ENCODE measurements at places on chromosomes 11 and 22.

DNA sequence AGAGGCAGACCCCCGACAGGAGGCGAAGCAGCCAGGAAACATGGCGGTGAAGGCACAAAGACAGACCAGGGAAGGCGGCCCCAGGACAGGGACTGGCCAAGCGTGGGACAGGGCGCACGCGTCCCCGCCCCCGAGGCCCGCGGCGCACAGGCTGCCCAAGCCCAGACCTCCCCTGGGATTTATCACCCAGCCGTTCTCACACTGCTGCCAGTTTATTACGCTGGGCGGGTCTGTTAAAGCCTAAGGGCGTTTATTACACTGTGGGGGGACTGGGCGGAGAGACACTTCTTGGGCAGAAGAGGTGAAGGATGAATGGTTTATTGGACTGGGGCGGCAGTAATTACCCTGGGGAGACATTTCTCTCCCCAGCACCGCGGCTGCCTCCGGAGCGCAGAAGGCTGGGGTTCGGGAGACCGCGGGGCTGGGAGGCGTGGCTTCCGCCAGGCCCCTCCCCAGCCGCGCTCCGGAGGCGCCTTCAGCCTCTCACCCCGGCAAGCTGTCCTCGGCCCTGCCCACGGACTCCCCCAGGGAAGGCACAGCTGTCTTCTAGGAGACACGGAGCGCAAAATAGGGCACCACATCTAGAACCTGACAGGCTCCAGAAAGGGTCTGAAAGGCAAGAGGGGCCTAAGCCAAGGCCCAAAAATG, 47.1 kb downstream of the SLC22A12 start:
- no peak for DNase-seq

DNA sequence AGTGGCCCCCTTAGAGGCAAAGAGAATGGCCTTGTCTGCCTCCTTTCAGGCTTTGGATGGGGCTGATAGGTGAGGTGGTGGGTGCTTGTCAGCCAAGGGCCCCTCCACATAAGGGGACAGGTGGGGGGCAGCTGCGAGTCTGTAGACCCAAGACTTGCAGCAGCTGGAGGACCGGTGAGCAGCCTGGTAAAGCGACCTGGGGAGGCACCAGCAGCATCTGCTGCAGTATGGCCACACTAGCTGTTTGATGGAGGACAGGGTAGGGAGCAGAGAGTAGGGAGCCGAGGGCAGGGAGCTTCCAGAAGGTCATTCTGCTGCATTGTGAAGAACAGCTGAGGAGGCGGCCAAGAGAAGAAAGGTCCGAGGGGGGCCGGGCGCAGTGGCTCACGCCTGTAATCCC, 16.8 kb upstream of the MRTFA start:
- no peak for DNase-seq

- no peak for DNase-seq
These were observed 54.9 kb upstream of the PDE3B start for GRCh38 chr11:14588681-14589080.

DNA sequence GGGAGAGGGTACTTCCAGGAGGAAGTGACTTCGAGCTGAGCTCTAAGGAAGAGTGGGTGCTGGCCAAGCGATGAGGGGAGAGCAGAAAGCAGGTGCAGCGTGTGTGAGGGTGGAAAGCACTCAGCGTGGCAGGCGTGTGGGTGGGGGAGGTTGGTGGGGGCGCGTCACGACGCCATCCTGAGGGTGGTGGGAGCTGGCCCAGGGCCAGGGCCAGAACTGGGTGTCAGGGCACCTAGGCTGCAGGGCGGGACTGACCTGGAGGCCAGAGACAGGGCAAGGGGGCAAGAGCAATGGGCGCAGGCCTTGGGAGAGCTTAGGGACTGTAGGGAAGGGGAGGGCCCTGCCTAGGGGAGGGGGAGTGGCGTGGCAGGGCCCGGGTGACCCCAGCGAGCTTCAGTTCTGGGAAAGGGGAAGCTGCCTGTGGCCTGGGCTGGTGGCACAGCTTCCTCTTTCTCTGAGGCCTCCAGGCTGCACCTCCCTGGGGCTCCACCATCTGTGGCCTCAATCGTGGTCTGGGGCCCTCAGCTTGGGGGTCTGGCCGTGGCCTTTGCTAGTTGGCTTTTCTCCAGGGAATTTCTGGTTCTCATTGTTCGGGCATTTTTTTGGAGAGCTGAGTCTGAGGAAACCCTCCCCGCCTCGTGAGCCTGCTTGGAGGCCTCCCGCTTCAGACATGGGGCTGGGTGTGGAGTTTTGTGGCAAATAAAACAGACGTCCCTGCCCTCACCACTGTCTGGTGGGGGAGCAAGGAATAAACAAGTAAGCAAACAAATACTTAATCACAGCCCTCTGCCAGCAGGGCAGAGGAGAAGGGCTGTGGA, 8.9 kb downstream of the RELT start:
- no peak for DNase-seq

DNA sequence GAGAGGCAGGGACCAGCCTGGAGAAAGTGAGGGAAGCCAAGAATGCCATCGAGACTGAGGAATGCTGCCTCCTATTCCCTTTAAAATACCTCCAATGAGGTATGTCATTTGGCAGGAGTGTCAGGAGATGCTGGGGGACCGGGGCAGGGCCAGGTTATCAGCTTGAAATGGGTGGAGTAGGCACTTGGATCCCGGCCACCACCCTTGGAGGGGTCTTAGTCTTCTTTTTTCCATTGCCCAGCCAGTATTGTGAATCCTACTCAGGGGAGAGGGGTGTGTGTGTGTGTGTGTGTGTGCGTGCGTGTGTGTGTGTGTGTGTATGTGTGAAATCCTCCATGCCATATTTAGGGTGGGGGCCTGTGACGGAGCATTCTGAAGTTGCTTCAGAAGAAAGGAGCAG, 116.2 kb downstream of the ZBTB16 start:
- no peak for DNase-seq

DNA sequence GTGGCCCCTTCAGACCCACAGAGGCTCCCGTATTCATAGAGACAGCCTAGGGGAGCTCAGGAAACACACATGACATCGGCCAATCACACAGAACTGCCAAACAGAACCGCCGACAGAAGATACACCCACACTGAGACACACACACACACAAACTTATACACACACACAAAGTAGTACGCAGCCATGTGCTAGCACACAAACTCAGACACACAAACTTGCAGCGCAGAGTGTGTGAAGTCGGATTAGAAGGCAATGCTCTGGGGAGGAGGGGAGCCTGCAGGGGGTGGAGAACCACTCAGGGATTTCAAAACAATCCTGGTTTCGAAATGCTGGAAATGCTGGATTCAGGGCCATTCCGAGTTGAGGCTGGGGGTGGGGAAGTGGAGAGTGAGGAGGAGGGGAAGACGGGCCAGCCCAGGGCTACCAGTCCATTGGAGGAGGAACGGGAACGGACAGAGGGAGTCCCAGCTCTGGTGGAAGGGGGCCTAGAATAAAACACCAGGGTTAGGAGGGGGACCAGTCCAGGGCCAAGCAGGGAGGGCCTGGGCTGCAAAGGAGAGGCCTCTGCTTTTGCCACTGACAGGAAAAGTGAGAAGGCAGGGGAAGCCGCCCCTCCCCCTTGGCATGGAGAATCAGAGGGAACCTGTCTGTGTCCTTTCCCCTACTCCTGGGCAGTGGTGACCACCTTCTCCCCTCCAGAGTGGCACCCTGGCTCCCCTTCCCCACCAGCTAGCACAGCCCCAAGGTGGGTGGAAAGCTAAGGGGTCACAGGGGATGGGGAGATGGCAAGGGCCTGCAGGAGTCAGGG, 4.4 kb downstream of the BCL9L start:
- DNase-seq, result no peak

DNA sequence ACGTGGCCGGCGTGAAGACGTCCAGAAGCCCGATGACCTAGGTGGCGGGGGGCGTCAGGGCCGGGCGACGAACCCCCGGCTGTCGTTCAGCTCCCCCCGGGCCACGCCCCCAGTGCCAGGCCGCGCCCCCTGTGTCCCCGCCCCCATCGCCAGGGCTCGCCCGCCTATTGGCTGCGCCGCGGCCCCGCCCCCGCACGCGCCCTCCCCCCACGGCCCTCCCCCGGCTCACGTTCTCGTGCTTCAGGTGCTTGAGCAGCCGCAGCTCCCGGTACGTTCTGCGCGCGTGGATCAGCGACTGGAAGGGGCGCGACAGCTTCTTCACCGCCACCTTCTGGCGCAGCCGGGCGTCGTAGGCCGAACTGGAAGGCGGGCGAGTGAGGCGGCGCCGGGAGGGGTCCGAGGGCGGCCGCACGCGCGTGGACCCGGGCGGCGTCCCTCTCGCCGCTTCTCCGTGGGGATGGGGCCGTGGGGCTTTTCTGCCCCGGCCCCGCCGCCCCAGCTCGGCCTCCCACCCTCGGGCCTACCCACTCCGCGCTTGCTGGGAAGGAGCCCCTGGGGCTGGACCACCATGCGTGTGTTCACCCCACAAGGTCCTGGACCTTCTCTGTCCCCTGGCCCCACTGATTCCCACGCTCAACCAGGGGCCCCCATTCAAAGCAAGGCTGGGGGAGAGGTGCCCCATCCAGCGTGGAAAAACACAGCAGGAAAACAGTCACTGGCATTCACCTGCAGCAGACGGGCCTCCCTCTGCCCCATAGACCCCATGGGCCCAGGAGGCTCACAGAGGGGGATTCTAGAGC, 2.4 kb downstream of the MAPK11 start:
- DNase-seq, result peak; percentile 38

GRCh38 chr11:75966537-75967287, 151.7 kb downstream of the UVRAG start:
- DNase-seq, result no peak

DNA sequence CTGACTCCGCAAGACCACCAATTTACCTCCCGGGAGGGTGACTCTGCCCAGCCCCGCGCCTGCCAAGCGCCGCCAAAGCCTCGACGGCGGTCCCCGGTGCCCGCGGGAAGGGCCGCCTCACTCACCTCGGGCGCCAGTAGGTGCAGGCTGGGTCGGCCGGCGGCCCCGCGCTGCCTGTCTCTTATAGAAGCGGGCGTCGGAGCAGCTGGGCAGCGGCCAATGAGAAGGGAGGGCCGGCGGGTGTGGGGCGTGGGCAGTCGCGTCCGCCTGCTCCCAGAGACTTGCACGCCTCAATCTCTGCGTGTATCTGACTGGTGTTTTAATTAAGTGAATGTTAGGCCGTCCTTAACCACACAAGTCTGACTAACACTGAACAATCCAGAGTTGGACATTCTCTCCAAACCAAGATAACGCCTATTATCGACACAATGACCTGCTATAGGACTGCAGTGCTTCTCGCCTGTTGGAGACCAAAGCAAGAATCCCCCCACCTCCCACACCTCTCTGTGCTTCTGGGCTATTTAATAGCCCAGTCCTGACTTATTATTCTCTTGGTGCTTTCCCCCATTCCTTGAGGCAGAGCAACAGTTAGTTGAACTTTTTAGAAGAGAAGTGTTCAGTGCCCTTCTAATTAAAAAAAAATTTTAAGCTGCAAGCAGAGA, at the start of gene TPH1:
TSS of gene TPH1 (minus strand) at position 154 of the 662 bp plus-strand sequence. CDS start 5,507 bp downstream, outside the sequence.
- no peak for DNase-seq

DNA sequence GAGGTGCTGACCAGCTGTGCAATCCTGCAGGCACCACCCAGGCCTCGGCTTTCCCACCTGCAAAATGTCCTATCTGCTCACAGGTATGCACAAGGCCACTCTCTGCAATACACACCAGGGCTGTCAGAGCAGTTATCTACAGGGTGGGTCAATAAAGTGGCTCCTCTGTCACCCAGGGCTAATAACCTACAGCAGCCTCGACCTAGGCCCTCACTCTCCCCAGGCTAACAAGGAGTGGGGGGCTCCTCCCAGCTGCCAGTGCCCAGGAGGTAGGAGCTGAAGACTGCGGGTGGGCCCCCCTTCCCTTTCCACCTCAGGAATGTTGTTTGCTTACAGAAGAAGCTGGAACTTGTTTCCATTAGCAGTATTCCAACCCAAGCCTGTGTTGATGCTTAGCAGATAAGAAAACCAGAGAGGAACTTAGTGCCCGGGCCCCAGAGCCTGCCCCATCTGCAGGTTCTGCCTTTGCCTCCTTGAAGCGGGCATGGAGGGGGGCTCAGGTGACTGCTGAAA, 26.8 kb downstream of the MYH9 start:
- DNase-seq, result no peak

DNA sequence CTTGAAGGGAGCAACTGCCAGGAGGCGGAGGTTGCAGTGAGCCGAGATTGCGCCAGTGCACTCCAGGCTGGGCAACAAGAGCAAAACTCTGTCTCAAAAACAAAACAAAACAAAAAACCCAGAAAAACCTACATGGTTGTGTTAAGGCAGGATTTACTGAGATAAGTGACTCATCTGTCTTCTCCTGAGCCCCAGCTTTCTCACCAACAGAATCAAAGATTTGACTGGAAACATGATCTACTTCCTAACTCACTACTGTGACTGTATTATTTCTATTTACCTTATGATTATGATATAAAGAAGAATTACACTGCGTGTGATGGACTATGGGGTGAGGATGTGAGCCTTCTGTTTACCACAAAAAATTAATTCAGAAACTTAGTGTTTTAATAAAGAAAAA, 21.8 kb downstream of the FAM118B start:
- DNase-seq, result no peak

- no peak for DNase-seq
These were observed 119.8 kb upstream of the ANO1 start for GRCh38 chr11:69958308-69958707.

- no peak for DNase-seq
These were observed 22.9 kb upstream of the TLCD5 start for GRCh38 chr11:120302001-120302805.

DNA sequence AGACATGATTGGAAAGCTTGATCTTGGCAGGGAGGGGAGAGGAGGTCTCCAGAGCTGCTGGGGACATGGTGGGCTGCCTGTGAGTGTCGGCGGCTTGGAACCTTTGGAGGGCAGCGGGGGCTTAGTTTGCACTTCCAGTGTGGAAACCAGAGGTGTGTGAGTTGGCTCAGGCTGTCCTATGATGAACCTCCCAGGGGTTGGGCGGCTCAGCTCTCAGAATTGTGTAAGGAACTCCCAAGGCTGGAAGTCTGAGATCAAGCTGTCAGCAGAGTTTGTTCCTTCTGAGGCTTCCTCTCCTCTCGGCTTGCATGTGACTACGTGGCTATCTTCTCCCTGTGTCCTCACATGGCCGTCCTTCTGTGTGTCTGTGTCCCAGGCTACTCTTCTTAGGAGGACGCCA, 87.9 kb upstream of the B3GAT1 start:
- no peak for DNase-seq

GRCh38 chr11:95660038-95660437, 129.5 kb downstream of the FAM76B start:
- DNase-seq, result no peak

DNA sequence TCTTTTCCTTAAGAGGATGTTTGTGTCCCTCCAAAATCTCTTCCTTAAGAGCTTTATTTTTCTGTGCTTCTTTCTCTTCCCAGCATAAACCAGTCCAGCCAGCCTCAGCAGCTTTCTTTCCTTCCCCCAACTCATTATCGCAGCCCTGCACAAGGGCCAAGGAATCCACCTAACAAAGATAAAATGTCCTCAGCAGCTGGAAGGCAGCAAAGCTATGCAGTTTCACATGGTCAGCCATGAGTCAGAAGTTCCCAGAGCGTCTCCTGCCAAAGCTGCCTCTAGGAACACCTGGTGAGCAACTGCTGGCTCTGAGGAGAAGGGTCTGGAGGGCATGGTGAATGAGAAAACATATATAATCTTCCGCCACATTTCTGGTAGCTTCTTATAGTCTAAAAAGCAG, 45.3 kb upstream of the HMGXB4 start:
- DNase-seq, result no peak

GRCh38 chr22:26115266-26115665, 54.0 kb upstream of the SEZ6L start:
- no peak for DNase-seq

Data from activated CD4-positive, alpha-beta T cell treated with anti-CD3 and anti-CD28 coated beads for 1 hour (primary cell).